Jurkat, Clone E6-1 (cell line): ENCODE measurements at places on chromosomes 4 and X.

DNA sequence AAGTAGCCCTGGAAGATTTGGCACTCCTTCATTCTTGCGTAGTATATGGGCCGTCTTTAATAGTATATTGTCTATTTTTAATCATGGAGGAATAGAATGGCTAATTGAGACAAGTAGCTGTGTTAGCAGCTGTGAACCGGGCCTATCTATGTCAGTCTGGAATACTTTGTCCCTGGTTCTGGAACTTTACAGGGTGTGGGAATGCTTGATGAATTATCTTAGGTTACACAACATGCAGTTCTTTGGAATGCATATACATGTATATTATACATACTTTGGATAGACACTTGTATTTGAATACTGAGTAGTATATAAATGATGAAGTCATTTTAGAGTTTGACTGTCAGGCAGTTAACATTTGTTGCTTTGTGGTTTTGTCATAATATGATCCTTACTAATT is 37.4 kb downstream of the PDLIM5 start:
- no peak for DNase-seq

DNA sequence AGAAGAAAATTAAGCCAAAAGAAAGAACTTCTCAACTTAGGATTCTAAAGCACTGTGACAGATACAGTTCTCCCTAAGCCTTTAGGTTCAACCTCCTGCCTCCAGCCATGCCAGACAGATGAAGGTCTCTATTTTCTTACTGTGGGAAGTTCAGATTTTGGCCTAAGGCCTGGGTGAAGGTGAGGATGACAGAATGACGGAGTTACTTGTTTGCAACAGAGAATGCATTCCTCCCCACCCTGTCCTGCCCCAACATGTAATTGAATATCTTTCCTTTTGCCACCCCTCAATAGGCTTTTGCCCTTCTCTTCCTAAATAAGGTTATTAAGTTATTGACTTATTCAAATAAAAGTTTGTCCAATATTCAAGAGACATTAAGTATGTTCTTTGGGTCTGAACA is 25.6 kb downstream of the SLC16A2 start:
- no peak for DNase-seq

- no peak for DNase-seq
Observed at GRCh38 chr4:177681902-177682301, 239.7 kb upstream of the AGA start.

DNA sequence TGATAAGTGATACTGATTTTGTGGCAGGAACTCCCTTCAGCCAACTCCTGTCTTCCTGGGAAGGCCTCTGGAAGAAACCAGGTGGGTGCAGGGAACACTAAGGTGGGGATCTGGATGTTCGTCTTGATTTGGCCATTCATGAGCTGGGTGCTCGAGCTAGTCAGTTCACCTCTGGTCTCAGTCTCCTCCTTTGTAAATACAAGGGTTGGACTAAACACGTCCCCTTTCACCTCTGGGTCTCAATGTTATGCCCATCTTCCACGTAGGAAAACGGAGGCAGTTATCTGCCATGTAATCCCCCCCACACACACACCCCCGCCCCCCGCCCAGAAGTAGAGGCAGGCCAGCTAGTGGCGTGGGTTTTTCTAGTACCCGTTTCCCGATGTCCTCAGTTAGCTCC is 4.1 kb upstream of the RS1 start:
- DNase-seq: no peak

DNA sequence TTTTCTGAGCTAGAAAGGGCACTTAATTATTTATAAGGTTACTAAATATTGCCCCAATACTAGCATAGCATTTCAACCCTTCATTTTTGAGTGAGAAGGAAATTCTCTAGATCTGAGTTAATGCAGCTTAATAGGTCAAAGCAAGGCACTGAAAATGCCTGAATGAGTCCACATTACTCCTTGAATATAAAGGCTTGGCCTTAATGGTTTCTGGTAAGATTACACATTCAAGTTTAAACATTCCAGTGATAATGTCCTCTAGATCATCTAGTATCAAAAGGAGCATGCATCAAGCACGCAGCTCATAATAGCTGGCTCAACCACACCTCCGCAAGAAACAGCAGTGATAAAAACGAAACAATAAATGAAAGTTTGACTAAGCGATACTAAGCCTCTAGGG is 87.5 kb downstream of the SPANXN3 start:
- DNase-seq: no peak

DNA sequence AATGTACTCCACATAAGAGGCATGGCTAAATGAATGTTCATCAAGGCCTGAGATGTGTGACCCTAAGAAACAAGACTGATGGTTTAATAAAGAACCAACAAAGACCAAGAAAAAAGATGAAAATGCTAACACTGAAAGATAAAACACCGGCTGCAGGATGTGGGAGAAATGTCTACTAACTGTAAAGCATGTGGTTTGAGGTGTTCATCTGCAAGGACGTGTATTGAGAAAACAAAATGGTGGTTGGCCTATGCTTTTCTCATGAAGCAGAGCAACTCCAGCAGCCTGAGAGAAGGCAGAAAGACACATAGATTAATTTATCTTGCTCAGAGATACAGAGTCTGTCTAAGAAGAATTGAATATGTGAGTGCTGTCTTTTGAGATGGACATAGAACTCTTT is 109.3 kb downstream of the KDR start:
- DNase-seq: peak; percentile 70

DNA sequence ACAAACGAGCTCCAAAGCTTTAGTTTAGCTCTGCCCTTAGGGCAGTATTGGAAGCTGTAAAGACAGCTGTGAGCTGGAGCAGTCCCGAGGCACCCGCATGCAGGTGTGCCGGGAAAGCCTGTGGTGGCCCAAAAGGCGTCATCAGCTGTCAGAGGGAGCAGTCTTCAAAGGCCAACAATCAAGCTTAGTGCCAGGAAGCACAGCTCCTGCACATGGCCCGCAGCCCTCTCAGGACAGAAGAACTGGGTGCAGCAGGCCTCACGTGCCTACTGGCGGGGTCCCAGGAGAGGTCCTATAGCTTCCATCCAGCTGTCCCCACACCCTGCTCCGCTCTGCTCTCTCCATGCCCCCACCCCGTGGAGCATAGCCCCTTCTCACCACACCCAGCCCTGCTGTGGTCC is 92.2 kb upstream of the TRIM2 start:
- DNase-seq: peak; percentile 84

- no peak for DNase-seq
Observed at GRCh38 chr4:152997771-152998487, 61.8 kb downstream of the FHDC1 start.

DNA sequence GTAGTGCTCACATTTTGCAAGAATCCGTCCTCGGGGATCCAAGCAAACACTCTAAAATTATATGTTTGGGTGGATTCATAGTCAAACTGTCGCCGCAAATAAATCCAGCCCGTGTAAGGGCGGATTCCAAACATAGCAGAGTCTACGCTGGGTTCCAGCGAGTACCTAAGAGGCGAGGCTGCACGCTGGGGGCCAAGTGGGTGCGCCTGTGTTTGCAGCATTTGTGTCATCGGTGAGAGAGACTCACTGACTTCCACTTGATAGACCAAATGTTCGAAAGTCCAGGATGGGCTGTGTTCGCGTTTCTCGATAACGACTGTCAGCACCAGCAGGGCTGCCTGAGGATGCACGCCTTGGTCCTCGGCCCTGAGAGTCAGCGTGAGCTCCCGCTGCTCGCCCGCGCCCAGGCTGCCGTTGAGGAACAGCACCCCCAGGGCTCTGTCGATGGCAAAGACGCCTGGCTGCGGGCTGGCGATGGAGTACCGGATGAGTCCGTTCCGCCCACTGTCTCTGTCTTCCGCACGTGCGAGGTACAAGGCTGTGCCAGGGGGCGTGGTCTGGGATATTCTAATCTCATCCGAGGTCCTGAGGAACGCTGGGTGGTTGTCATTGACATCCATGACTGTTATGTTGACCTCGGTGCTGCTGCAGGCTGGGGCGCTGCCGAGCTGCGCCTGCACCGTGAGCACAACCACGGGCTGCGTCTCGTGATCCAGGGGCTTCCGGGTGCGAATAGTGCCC is 158.7 kb downstream of the DCHS2 start:
- peak; percentile 36 for DNase-seq

- no peak for DNase-seq
Observed at GRCh38 chr4:10007793-10008608, 13.3 kb downstream of the SLC2A9 start.

DNA sequence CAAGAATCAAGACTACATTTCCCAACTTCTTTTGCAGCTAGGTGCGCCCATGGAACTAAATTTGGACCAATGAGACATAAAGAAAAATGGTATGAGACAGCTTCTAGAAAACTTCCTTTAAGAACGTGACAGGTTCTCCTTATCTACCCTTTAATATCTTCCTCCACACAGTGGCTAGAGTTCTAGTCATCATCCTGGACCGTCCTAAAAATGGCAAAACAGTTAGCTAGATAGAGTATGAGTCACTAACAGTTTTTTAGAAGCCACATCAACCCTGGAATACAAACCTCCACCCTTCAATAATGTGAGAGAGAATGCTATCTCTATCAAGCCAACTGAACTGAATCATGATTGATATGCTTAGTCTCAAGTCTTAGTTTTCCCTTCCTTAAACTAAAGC is 267.9 kb upstream of the SLC7A11 start:
- no peak for DNase-seq

DNA sequence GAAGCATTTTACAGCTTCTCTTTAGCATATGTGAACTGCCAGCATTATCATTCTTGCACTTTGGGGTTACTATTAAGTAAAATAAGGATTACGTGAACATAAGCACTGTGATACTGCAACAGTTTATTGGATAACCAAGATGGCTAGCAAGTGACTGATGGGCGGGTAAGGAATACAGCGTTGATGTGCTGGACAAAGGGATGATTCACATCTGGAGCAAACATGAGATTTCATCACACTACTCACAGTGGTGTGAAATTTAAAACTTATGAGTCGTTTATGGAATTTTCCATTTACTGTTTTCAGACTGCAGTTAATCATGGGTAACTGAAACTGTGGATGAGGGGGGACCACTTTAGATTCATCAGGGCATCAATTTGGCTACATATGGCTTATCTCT is 16.0 kb downstream of the NBDY start:
- no peak for DNase-seq

GRCh38 chr4:38409852-38410251 is 254.1 kb upstream of the KLF3 start:
- DNase-seq: no peak

DNA sequence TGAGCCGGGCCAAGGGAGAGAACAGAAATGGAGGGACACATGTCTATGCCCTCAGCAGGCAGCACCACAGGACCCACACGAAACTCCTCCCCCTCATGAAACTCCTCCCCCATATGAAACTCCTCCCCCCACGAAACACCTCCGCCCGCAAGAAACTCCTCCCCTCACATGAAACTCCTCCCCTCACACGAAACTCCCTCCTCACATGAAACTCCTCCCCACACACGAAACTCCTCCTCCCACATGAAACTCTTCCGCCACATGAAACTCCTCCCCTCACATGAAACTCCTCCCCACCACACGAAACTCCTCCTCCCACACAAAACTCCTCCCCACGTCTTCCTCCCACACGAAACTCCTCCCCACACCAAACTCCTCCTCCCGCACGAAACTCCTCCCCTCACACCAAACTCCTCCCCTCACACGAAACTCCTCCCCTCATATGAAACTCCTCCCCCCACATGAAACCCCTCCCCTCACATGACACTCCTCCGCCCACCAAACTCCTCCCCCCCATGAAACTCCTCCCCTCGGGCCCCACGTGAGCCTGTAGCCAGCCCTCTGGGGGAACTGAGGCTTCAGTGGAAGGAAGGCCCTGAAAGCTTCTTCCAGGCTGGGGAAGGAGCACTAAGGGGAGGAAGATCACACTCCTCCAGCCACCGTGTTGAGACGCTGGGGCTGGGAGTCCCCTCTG is 15.2 kb downstream of the ADRA2C start:
- peak; percentile 28 for DNase-seq

DNA sequence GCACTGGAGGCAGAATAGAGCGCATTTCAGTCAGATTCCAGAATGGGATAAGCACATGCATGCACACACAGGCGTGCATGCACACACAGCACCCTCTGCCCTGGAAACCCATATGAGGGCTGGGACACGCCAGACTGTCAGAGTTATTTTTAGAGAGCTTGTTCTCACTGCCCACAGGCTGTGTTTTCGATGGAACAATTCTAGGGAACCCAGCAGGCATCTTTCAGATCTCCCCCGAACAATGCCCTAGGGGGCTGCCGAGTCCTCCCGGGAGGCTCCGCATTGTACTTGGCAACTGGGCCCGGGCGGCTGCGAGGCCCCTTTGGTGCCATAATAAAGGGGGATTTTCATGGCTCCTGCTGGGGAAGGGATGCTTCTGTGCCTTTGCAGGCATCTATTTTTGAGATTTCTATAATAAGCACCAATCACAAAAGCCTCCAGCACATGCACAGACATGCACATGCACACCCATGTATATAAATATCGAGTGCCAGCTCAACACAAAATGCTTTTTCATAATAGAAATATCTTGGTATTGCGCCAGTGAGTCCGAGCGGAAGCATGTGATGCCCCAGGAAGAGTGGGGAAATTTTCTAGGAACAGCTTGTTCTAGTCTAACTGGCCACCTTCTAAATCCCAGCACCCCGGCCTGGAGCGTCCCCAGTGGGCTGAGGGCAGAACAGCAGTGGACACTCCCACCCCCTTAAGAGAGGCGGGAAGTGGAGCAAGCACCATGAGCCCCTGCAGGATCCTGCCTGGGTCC is 88.5 kb downstream of the PHKA2 start:
- no peak for DNase-seq

DNA sequence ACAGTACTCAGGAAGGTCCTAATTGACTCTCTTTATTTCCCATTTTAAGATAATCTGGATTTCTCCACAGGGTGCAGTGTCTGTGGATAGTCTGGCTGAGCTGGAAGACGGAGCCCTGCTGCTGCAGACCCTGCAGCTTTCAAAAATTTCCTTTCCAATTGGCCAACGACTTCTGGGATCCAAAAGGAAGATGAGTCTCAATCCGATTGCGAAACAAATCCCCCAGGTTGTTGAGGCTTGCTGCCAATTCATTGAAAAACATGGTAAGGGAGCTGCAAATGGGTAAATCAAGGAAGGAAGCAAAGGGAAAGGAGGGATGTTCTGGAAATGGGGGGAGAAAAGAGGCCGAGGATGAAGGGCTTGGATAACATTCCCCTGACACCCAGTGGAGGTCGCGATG is 26.0 kb downstream of the ARHGAP36 start:
- no peak for DNase-seq

DNA sequence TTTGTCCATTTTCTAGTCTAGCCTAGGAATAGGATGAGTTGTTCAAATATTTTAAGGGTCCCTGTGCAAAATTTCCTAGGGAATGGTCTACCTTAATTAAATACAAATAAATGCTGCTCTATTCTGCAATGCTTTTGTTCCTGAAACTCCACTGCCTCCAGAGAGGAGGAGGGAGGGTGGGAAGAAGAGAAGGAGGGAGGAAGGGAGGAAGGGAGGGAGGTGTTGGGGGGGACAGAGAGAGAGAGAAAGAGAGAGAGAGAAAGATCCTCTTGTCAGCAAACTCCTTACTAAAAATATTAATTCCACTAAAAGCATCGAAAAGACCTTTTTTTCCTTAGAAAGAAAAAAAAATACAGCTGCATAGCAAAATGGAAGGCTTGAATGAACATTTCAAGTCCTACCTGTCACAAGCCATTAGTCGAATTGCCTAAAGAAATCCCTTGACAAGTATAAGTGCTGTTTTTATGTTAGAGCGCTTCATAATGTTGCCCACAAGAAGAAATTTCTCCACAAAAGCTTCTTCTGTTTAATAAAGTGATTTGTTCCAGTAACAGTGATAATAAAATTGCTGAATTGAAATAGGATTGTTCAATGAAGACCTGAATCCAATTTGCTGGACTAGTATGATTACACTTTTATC is 106.0 kb downstream of the NKX6-1 start:
- no peak for DNase-seq
